ENCODE measurements at places on chromosomes 4 and X.

GRCh38 chr4:151658959-151659600, 101.7 kb downstream of the GATB start:
- no peak for DNase-seq

DNA sequence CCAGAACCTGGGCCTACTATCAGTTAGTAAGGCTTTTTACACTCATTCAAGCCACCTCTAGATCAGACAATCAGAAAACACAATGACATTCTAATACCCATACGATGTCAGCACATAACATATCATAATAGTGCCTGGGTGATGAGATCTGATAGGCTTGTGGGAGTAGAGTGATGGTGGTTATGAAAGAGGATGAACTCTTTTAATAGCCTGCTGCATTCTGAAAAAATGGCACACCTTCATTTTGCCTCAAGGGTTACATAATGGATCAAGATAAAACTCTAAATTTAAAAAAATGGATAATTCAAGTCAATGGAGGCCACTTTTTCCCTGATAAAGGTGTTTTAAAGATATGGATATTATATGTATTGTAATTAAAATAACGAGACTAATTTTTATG, 215.6 kb downstream of the MAML3 start:
- no peak for DNase-seq

DNA sequence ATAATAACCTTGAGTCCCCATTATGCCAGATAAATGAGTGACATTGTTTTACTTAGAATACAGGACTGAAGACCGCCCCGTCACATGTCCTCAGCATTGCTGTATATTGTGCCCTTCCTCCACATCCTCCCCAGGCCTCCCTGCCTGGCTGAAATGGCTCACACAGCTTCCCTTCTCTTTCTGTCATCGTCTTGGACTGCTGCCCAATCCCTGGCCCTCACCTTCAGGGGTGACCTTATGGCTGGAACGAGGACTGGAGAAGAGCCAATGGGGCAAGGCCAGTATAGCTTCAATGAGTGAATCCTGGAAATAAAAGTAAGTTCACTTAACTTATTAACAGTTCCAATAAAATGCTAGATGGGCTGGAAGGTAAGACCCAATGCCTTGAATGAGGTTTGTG, 2.7 kb downstream of the KCNE5 start:
- no peak for DNase-seq

DNA sequence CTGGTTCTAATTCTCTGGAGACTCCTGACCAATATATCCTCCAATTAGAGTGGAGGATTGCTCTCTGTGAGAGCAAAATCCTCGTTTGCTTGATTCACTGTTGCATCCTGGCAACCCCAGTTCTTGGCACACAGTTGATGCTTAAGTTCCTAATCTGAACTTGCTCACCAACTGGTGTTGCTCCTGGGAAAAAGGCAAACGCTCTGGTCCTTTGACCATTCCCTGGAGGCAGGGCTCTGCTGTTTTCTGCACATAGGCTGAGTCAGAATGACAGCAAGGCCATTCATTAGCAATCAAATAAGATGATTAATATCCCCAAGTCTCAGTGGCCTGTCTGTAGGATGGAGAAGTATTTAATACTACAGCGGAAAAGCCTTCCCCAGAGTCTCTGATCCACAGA, 172.7 kb upstream of the TBC1D9 start:
- no peak for DNase-seq
